A549 treated with ZK216348 at 1 μM for 4 hours (cell line): ENCODE measurements at places on chromosomes 1 and 21. TPM values are rescaled to one million over a fixed set of nuclear protein-coding genes. Genes with fewer than 3 reads are reported as not detected.

Gene RORC
- 0.06 to 0.13 TPM (median 0.08 TPM) in 3 of 5 replicates, not detected in the others for total RNA-seq

Gene MTF1
- 3.4 to 5.4 TPM (median 4.4 TPM) in 5 replicates for total RNA-seq

Gene PSMB4
- total RNA-seq = 308 to 428 TPM (median 392 TPM) in 5 replicates

Gene MATN1
- total RNA-seq = 0.06 TPM in 1 of 5 replicates, not detected in the others

Gene CPLANE2
- total RNA-seq = 2.6 to 4.2 TPM (median 3.8 TPM) in 5 replicates

Gene FAM131C
- 10.8 to 20.2 TPM (median 18.3 TPM) in 5 replicates for total RNA-seq

Gene HIVEP3
- 2.0 to 3.4 TPM (median 3.0 TPM) in 5 replicates for total RNA-seq

Gene PDC
- total RNA-seq = not detected in 5 replicates

Gene RAB42
- total RNA-seq = 2.0 to 4.0 TPM (median 3.0 TPM) in 5 replicates

Gene AHCTF1
- total RNA-seq = 23.4 to 31.5 TPM (median 31.0 TPM) in 5 replicates

Gene GJB4
- total RNA-seq = 0.05 to 0.11 TPM (median 0.09 TPM) in 4 of 5 replicates, not detected in the other

Gene PRDM16
- total RNA-seq = 0.07 to 0.31 TPM (median 0.27 TPM) in 5 replicates

Gene CRABP2
- total RNA-seq = 6.6 to 13.0 TPM (median 9.6 TPM) in 5 replicates

Gene RIPK4
- 12.3 to 19.8 TPM (median 17.7 TPM) in 5 replicates for total RNA-seq

Gene PLEKHM2
- 16.2 to 30.5 TPM (median 26.7 TPM) in 5 replicates for total RNA-seq
